Naive thymus-derived CD8-positive, alpha-beta T cell (primary cell): ENCODE measurements at places on chromosomes 3 and 15.
A peak's percentile ranks its signal among the peaks of the same experiment; 100 is the strongest.

- no peak for DNase-seq
Observed at GRCh38 chr3:4447295-4447999, 19.6 kb downstream of the SUMF1 start.

GRCh38 chr15:74302821-74303359, 64.6 kb downstream of the CYP11A1 start:
- peak; percentile 24 for DNase-seq

DNA sequence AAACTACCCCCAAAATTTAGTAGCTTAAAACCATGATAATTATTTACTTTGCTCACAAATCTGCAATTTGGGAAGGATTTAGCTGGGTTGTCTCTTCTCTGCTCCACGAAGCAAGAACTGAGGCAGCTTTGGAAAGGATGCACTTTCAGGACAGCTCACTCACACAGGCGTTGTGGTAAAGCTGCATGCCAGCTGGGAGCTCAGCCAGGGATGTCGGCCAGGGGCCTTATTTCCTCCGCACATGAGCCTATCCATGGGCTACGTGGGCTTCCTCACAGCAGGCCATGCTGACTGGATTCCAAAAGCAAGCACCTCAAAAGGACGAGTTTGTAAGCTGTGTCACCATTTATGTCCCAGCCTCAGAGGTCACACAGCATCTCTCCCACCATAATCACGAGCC, 301.3 kb upstream of the IGF1R start:
- no peak for DNase-seq

DNA sequence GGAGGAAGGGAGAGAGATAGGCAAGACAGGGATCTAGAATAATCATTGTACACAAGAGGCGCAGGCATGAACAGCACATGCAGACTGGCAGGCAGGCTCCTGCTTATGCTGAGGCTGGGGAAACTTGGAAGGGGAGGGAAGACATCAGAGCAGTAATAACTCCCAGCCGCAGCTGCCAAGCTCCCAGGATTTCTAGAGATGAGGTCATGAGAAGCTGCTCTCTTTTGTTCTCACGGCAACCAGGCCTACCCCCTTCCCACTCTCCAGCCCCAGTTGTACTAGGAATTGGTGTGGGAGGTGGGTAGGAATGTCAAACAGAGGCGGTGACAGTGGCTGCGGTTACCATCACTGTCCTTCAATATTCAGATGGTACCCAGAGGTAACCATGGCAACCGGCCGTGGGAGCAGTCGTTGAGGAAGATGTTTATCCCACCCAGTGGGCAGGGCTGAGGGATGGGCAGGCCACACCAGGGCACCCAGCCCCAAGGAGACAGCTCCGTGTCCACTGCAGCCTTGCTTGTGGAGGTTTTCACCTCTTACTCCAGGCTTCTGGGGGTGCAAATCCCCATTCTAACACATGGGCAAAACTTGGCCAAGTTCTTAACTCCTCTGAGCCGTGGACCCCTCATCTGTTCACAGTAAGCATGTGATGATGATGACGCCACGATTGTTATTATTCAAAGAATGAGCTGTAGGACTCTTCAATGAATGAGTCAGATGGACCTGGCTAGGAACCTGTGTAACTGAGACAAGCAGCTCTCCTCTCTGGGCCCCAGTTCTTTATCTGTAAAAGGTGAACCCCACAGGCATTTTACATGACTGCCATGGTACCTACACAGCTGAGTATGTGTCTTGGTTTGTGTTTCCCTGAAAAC, 360.8 kb upstream of the PROK2 start:
- no peak for DNase-seq

DNA sequence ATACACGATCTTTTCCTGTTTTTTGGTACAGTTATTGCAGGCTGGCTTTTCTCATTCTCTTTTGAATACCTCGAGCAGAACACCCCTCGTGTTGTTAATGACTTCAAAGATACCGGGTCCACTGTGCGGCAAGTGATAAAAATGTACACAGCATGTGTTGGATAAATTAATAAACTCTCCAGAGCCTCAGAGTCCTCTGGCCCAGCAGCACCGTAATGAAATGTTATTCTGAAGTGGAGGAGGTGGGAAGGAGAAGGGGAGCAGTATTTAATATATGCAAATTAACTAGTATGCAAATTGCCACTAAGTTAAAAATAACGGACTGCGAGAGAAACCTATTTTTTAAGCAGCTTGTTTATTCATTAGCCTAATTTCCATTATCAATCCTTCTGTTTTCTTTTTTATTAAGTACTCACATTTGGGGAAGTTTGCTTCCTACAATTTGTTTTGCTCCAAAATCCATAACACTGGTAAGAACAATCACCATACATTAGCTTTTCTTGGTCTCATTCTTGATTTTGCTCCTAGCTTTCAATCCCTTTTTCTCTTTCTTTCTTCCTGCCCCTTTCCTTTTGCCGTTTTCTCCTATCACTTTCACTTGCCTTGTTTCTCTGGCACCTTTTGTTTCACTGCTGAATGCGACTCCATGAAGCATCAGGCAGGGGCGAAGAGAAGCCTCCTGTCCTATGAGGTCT, 462.3 kb upstream of the PPP2R3A start:
- DNase-seq: no peak

- no peak for DNase-seq
Observed at GRCh38 chr3:109910772-109911171, 573.4 kb upstream of the DPPA4 start.

- DNase-seq: no peak
Observed at GRCh38 chr3:128841926-128842920, 37.2 kb upstream of the ACAD9 start.

DNA sequence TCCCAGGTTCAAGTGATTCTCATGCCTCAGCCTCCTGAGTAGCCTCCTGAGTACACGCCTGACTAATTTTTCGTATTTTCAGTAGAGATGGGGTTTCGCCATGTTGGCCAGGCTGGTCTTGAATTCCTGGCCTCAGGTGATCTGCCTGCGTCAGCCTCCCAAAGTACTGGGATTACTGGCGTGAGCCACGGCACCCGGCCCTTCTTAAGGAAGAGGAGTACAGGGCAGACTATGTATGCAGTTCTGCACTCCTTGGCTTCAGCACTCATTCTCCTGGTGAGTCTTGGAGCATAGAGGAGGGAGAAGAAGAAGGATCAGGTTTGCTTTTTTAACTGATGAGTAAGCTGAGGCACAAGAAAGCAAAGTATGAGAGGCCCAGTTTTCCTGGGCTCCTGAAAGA, 99.8 kb upstream of the HACD2 start:
- no peak for DNase-seq

DNA sequence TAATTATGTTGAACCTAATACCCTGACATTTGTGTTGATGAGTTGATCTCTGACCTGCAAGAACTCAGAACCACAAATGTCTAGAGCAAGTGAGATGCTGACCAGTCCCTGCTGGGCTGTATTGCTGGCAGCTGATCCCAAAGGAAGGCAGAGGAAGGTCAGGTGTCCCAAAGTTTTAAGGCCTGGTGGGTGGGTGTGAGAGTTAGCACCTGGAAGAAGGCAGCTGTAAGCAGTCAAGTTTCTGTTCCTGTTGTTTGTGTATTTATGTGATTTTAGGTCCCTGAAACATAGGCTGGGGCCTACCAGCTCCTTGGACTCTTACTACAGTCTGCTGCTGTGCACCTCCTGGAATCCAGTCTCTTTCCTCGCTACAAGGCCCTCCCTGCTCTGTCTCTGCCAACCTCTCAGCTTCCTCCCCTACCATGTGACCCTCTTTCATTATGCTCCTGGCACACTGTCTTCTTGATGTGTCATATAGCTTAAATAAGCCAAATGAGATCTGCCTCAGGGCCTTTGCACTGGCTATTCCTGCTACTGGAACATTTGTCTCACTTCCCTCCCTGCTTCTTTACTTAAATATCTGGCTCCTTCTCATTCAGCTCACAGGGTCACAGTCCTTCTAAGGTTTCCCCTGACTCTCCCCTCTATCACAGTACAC, 31.0 kb upstream of the ATOSA start:
- no peak for DNase-seq

DNA sequence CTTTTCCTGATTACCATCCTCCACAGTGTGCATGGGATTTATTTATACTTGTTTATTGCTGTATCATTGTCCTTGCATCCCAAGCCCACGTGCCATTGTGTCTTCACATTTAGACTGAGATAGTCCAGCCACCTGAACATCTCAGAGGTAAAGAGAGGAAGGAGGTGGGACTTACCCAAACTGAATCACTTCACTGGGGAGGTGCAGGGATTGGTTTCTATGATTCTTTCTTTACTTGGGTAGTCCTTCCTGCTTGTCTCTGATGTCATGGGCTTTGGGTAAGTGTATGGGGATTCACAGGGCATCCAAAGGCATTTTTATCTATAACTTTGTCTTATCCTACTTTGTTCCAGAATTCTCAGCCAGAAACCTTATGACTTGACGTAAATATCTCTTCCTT, 141.5 kb upstream of the UMPS start:
- no peak for DNase-seq

GRCh38 chr3:141508067-141508436, 21.2 kb downstream of the RASA2 start:
- no peak for DNase-seq

- DNase-seq: no peak
Observed at GRCh38 chr15:35690698-35691116, 144.7 kb upstream of the DPH6 start.

- no peak for DNase-seq
Observed at GRCh38 chr15:67505675-67506572, 15.0 kb upstream of the C15orf61 start.

GRCh38 chr3:153734777-153735551, 386.2 kb upstream of the ARHGEF26 start:
- no peak for DNase-seq
